ENCODE measurements at places on chromosomes 6 and 20.

- DNase-seq: no peak
These were observed 196.2 kb upstream of the THEMIS start for GRCh38 chr6:128097009-128097408.

- no peak for DNase-seq
These were observed 249.6 kb upstream of the RIN2 start for GRCh38 chr20:19508449-19508848.

GRCh38 chr20:24605937-24606455 is 136.6 kb downstream of the SYNDIG1 start:
- DNase-seq: no peak

GRCh38 chr6:65557224-65557623 is 149.8 kb downstream of the EYS start:
- DNase-seq: no peak

GRCh38 chr6:50380406-50381098 is 330.8 kb upstream of the DEFB112 start:
- no peak for DNase-seq

DNA sequence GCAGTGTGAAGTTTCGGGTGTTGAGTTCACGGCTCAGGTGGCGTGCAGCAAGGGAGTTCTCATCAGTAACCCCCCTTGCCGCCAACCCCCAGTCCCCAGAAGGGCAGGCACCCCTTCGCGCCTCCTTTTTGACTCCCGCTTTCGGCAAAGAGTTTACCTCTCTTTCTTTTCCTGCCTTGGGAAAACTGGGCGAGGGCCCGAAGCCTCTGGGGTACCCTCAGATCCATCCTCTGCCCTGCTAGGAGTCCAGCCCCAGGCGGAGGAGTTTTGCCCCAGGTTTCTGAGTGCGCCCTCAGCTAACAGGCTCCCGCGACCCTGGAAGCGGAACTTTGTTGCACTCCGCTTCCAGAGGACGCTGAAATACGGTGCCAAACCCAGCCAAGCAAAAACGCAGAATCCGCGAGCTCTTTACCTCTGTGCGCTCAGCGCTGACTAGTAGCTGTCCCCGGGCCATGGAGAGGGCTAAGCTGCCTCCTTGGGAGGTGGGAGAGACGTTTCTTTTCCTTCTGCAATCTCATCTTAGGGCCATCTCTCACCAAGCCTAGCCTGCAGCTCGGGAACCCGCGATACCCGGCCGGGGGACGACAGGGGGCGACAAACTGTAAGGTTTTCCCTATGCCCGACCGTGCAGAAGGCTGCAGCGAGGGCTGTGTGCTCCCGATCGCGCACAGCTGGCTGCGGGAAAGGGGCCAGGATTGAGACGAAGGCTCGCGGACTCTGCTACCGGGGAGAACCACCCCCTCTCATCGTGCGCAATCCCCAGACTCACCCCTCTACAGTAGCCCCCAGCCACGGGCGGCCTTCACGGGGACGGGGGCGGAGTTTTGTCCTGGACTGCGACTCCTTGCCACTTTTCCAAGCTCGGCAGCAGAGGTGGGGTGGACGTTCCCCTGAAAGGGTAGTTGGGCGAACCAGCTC is 2.7 kb upstream of the PAX1 start:
- no peak for DNase-seq

DNA sequence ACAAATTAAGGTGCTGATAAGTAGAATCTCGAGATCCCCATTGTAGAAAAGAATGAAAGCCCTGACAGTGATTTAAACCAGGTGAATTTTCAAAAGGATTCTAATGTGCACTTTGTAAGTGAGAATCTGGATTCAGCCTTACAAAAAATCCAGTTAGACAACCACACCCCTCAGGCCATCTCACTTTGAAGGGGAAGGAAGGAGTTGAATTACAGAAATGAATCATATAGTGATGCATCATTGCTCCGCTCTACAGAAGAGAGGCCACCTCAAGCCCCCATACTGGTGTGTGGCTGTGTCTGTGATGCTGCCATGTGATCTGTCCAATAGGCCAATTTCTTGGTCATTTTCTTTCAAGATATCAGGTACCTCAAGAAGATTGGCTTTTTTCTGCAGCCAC is 85.5 kb upstream of the NT5E start:
- no peak for DNase-seq

DNA sequence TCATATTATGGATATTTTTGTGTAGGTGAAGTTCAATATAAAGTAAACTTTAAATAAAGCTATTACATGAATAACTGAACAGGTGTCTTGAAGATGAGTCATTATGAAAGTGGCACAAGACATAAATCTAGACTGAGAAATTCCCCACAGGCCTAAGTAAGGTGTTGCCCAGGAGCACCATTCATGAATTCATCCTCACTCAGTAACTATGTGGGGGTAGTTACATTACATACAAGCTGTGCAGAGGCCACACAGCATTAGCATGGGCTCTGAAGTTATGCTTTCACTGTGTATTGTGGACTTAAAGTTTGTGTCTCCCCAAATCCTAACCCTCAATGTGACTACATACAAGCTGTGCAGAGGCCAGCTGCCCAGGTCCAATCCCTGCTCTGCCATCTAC is 65.9 kb downstream of the BCAS1 start:
- DNase-seq: no peak

DNA sequence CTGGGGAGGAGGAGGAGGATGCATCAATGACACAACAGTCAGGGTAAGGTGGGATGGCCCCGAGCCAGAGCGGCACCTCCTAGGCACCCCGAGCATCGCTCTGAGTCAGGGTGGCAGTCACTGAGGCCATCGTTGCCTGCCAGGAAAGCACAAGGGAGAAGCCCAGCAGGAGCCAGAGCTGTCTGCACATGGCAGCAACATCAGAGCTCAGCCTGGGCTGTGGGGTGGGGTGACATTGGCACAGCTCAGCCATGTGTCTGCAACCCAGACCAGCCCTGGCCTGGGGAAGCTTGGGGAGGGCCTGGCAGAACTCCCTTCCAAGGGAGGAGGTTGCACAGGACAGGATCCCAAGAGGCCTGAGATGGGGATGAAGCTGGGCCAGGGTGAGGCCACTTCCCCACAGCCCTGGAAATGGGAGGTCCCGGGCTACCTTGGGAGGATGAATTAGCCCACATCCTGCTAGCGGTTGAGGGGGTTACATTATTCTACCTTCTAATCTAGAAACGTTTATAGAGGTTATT is 255.6 kb downstream of the MAFB start:
- no peak for DNase-seq

DNA sequence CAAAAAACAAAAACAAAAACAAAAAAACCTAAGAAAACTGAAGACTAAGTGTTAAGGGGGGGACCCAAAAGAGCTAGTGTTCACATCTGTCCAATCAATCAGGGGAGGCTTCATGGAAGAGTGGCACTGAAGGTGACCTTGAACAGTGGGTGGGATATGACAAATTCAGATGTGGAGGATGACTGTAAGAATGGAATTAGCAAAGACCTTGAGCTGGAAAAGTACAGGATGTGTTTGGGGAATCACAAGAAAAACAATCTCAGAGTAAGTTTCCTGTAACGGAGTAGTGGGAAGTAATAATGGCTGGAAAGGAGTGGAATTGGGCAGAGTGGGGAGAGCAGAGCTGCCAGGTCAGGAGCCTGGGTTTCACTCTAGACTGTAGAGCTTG is 2.9 kb upstream of the IER3 start:
- DNase-seq: no peak

DNA sequence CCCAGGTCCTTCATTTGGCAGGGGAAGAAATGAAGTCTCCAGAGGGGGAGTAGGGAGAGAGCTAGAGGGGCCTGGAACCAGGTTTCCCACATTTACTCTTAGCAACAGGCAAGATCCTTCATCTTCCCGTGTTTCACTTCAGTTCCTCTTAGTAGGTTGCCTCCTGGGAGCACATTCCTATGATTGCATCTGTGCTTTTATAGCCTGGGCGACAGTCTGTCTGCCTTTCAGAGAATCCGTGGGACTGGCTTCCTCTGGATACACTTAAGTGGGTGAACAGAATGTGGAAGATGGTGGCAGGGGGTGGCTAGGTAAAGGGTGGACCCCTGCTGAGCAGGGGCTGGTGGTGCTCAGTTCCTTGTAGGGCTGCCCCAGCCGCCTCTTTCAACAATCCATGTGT is 33.4 kb downstream of the STK35 start:
- no peak for DNase-seq

DNA sequence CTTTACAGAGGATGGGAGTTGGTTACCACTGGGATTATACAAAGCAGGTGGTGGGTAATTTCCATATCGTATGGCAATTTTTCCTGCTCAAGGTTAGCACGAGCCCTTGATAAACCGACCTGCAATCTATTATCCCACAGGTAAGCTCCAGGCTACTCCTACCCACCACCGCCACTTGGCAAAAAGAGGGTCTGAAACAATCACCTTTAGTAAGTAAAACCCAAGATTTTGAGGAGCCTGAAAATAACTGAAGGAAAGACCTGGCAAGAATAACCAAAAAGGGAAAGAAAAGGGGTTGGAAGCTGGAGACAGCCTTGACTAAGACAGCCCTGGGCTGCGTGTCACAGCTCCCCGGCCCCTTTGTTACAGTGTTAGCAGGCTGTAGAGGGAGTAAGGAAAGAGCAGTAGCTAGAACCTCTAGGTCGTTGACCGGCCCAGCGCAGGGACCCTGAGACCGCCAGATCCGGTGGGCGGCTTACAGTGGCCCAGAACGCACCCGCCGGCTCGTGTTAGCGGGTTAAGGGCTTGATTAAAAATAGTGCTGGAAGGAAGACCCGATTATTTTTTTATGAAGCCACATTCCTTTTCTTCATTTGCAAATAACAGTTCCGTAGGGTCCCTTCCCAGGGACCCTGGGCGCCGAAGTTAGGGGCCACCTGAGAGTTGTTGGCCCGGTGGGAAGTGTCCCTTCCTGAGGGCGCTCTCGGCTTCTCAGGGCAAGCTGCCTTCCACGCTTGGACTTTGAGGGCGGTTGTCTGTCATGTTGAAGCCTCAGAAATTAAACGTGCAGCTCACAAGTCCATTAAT is 30.5 kb downstream of the TFAP2B start:
- DNase-seq: no peak

- no peak for DNase-seq
These were observed 29.7 kb upstream of the GNRH2 start for GRCh38 chr20:3013771-3014170.

DNA sequence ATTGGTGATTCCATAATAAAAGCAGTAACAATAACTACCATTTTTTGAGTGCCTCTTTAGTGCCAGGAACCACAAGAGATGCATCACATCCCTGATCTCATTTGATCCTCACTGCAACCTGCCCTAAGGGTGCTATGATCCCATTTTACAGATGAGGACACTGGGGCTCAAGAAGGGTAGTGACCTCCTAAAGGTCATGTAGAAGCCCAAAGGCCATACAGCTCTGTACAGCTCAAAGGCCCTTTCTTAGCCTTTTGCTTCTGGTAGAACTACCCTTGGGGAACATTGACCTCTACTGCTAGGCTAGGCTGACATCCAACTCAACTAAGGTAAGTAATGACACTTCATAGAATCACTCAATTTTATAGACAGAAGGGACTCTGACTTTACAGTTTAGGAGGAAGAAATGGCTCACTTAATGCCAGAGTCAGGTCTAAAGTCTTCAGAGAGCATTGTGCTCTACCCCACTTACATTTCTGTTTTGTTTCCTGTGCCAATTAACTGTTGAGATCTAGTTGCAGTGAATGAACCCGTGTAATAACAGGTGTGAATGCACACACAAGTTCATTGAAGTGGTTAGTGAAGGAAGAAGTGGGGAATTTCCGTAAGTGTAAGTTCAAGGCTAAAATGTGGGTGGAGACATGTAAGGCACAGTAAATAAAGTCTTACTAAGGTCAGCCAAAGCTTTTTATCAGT is 10.7 kb downstream of the SLC9A8 start:
- no peak for DNase-seq

- DNase-seq: no peak
These were observed 149.8 kb downstream of the SYCP2 start for GRCh38 chr20:59783641-59784010.

DNA sequence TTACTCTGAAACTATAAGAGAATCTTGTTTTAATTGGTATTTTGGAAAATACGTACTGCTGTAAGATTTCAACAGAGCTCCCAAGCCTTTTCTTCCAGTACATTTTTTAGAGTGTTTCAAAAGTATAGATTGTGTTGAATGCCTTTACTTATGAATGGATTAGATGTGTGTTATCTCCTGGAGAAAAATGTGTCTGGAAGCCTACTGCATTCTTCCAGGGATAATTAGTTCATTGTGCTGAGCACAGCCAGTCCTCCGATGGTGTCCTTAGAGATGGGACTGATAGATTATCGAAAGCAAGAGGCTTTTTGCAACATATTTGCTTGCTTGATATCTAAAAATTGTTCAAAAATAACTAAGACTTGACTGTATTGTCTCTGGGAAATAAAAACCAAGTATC is 114.2 kb downstream of the PLEKHG1 start:
- no peak for DNase-seq

GRCh38 chr20:62190639-62191411 is 8.0 kb downstream of the MTG2 start:
- no peak for DNase-seq

- DNase-seq: no peak
These were observed 524 bp upstream of the NOL4L start for GRCh38 chr20:32585586-32586127.

DNA sequence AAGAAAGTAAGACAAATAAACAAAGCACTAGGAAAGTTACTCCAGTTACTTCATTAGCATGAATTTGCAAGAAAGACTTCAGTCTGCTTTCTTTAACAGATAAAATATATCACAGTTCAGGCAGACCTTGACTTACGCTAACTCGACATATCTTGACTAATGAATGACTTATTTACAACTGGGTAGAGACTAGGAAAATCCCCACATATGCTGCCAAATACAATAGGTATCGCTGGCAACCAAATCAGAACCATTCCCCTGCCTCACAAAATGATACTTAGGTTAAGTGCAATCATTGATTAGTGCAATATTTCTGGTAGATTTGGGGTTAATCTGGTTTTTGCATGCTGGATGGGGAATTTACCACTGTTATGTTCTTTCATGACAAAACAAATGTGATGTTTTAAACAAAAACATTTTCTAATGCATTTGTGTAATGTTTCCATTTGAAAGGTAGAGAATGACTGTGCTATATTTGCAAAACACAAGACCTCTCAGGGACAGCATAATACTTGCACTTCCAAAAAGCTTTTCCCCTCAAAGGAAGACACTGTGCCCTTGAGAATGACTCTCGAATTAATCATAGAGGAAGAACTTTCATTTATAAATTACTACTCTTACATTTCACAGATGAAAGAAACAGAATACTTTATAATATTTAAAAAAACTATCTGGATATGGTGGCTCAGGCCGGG is 101.6 kb downstream of the PRKN start:
- no peak for DNase-seq

GRCh38 chr6:75556240-75556639 is 45.4 kb upstream of the SENP6 start:
- DNase-seq: no peak

DNA sequence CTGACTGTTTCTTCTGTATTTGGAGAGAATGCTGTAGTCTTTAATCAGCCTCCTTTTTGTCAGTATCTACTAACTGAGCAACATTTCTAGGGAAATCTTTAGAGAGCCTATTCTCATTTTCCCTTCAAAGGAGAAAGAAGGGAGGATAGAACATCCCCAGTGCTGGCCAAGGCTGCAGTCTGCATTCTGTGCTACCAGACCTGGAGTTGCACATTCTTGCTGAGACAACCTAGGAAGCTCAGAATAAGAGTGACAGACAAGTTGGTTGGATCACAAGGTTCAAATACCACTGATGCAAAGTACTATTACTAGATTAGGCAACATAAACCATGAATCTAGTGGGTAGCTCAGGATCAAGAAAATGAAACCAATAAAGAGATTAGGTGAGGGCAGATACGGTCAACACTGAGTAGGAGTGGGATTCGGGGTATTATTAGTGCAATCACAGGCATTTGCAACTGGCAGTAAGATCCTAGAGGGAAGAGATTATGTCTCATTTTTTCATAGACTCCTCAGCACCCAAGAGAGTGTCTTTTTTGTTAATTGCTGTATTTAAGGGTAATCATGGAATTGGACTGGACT is 213.5 kb upstream of the FAM83B start:
- no peak for DNase-seq

Data from heart left ventricle (tissue), 16 donors.